M059J (cell line): ENCODE measurements at places on chromosomes 13 and 19. TPM values are rescaled to one million over a fixed set of nuclear protein-coding genes. Genes with fewer than 3 reads are reported as not detected.

DNA sequence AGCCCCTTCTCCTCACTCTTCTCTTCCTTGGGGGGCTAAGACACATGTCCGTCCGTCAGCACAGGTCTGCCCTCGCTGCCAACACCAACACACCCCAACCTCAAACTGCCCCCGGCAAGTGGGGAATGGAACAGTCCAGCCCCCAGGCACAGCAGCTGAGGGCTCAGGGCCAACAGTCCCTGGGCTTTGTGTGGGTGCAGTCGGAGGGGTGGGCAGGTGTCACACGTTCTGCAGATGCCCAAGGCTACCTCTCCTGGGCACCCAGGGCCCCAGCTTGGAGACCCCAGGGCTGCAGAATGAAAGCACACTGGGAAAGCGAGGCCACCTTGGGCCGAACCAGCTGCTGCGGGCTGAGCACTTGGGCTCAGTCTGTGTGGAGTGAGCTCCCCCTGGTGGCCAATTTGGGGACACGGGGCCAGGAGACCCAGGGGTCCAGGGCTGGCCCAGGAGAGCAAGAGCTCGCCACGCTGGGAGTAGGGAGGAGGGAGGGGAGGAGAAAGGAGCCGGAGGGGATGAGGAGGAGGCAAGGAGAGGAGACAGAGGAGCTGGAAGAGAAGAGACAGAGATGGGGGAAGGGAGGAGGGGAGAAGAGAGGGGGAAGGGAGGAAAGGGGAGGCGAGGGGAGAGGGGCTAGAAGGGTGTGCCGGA lies 14.0 kb upstream of the ATP8B3 start:
- peak; percentile 46 for DNase-seq

- DNase-seq: no peak
These were observed 37.3 kb upstream of the C13orf42 start for GRCh38 chr13:51148223-51148951.

DNA sequence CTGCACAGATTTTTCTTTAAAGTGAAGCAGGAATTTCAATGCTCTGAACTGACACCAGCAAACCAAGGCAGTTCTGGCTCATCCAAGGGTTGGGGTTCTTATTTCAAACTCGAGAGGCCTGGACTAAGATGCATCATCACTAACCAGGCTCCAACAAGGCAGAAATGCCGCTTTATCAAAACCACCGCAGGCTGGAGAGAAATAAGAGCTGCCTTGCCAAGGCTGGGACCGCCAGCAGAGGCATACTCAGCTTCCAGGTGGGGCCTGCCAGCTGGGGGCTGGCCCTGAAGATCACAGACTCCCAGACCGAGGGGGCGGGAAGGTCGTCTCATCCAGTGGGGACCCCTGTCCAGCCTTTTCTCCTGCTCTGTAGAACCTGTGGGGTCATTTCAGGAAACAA lies 37.4 kb upstream of the GAS6 start:
- no peak for DNase-seq

ZNF667 gene
- total RNA-seq: 4.5 and 9.9 TPM in 2 replicates

DNA sequence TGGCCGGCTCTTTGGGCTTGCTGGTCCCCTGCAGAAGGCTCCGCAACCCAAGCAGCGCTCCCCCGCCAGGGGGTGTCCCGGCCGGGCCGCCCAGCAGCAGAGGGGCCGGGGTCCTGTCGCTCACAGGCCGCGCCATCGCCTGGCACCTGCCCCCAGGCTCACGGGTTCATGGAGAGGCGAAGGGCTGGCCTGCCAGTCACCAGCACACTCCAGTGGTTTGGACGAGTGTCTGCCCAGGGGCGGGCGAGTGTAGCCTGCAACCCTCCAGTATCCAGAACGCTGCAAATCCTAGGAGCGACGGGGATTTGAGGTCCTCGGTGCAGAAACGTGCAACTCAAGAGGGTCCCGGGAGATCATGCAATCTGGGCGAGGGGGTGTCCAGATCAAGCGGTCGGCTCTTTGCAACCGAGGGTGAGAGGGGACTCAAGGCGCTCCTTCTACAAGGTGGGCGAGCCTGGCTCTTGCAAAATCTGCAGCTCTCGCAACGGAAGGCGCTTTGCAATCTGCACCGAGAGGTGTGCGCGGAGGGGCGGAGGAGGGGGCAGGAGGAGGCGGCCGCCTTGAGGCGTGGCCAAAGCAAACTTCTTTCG lies at the start of gene DBP:
Gene DBP, minus strand, starts transcription at position 521 of the 590 bp plus-strand sequence. Its CDS starts 385 bp downstream, at position 136.
- DNase-seq: peak; percentile 53

FFAR1 gene
- not detected in 2 replicates for total RNA-seq

SBSN gene
- total RNA-seq: 0.25 and 0.49 TPM in 2 replicates

DNA sequence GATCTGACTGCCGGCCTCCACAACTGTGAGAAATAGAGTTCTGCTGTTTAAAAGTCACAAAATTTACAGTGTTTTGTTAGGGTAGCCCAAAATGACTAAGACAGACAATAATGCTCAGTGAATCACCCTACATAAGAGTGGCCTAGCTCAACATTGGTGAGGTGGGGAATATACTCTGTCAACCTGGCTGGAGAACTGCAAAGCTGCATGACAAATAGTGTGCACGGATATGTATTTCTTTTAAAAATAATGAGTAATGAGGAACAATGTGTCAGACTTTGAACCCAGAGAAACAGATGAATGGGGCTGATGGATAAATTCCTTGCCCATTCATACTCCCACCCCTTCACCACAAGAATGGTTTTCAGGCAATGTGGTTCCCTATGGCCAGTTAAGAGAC lies 372.4 kb downstream of the SUCLA2 start:
- peak; percentile 78 for DNase-seq

TLE6 gene
- total RNA-seq: 0.10 and 2.8 TPM in 2 replicates

TNNT1 gene
- 25.5 and 40.1 TPM in 2 replicates for total RNA-seq

- no peak for DNase-seq
These were observed 1746.2 kb upstream of the PRR20A start for GRCh38 chr13:55394470-55394869.

GRCh38 chr13:47066226-47066625 lies 169.4 kb upstream of the HTR2A start:
- peak; percentile 23 for DNase-seq

CALR3 gene
- total RNA-seq: not detected in 2 replicates

DNA sequence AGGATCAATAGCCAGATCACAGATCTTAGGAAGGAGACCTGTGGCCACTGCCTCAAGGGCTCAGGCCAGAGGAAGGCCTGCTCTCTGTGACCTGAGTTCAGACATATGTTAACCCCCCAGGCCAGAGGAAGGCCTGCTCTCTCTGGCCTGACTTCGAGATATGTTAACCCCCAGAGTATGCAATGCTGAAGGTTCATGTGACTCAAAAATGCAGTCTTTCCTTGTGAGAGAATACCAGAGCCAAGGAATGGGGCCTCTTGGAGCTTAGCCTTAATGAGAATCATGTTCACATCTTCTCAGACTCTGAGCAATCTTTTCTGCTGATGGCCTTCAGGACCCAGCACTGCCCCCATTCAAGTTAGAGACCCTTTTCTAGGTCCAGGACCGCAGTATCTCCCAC lies 36.7 kb downstream of the MBNL2 start:
- no peak for DNase-seq

- no peak for DNase-seq
These were observed 11.1 kb downstream of the DOCK6 start for GRCh38 chr19:11251217-11251616.

DNA sequence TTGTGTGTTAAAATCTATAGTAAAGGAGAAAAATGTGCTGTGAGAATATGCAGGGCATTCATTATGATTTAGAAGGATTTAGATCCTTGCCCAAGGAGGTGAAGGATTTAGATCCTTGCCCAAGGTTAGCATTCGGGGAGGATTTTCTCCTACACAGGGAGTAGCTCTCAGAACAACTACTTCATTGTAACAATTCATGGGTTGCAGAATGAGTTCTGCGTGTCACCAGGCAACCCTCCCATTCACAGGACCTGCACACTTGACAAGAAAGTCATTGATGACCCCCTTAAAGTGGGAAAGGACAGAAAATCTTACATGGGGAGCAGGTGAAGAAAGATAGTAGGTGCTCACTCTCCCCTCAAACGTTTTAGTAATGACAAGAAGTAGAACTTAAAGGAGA lies 167.1 kb upstream of the MAB21L1 start:
- DNase-seq: no peak

DNA sequence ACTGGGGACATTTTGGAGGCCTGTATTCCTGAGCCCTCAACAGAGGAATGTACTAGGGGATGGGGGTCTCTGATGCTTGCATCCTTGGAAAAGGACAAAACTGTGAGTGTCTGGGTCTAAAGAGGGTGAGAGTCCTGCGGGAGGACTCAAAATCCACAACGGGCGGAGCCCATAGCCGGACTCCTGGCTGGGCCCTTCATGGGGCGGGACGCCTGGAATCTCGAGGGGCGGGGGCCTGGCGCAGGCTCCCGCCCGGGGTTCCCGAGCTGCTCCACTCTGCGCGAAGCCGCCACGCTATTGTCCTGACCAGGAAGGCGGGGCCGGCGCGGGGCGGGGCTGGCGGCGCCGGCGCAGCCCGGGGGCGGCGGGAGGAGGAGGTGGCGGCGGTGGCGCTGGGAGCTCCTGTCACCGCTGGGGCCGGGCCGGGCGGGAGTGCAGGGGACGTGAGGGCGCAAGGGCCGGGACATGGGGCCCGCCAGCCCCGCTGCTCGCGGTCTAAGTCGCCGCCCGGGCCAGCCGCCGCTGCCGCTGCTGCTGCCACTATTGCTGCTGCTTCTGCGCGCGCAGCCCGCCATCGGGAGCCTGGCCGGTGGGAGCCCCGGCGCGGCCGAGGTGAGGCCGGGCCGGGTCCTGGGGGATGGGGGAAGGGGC lies at the start of gene APLP1:
Gene APLP1, plus strand, starts transcription at position 403 of the 651 bp plus-strand sequence. Its CDS starts 63 bp downstream, at position 466.
- DNase-seq: peak; percentile 52

- DNase-seq: no peak
These were observed 50.0 kb upstream of the DOCK9 start for GRCh38 chr13:99027661-99028425.

CD79A gene
- 0.12 TPM in 1 of 2 replicates, not detected in the other for total RNA-seq

GRIK5 gene
- 0.07 TPM in 1 of 2 replicates, not detected in the other for total RNA-seq

GRCh38 chr13:50285283-50285682 lies 270.0 kb downstream of the KCNRG start:
- DNase-seq: no peak

DNA sequence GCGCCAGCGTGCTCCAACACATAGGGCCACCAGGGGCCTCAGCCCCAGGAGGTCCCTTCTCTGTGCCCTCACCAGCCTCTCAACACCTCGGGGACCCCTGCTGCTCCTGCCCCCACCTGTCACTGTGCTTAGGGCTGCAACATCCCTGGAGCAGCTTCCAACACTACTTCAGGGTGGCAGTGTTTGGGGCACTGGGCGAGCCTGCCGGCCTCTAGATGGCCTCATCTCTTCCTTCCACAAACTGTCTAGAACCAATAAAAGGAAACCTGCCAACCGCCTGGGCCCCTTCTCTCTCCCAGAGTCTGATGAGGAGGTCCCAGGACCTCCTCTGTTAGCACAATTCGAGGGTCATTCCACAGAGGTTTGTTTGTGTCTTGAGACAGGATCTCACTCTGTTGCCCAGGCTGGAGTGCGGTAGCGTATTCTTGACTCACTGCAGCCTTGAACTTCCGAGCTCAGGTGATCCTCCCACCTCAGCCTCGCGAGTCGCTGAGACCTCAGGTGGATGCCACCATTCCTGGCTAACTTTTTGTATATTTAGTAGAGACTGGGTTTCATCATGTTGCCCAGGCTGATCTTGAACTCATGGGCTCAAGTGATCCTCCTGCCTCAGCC lies 10.1 kb upstream of the SHD start:
- no peak for DNase-seq

NLRP9 gene
- total RNA-seq: not detected in 2 replicates

OXGR1 gene
- total RNA-seq: 0.49 TPM in 1 of 2 replicates, not detected in the other

DNA sequence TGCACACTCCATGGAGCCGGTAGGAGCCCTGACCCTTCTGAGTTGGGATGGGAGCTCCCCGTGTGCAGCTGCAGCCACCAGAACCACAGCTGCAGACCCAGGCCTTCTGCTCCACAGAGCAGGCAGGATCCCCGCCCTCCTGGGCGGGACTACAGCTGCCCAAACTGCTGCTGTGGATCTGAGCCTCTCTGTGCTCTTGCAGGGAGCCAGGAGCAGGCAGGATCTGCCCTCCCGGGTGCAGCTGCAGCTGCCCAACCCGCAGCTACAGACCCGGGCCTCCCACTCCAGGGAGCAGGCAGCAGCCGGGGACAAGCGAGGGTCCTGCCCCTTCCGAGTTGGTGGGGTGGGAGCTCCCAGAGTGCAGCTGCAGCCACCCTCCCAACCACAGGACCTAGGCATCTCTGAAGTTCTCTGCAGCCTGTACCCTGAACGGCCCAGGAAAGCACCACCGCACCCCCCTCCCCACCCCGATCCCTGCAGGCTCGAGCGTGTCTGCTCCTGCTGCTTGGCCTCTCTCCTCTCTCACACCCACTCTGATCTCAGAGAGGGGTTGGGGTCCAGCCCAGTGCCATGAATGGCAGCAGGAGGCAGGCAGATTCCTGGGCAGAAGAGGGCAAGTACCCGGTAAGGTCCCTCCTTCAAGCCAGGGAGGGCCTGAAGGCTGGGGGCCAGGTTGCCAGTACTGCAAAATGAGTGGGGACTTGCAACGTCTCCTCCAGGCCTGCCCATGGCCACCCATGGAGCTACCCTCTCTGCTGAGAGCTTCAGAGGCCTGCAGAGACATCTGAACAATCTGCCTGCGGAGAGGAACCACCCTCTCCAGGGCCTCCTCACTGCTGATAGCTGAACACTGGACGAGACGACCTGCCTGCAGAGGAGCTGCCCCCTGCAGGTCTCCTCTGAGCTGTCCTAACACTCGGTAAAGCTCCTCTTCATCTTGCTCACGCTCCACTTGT lies 16.4 kb upstream of the EMP3 start:
- DNase-seq: no peak

DNA sequence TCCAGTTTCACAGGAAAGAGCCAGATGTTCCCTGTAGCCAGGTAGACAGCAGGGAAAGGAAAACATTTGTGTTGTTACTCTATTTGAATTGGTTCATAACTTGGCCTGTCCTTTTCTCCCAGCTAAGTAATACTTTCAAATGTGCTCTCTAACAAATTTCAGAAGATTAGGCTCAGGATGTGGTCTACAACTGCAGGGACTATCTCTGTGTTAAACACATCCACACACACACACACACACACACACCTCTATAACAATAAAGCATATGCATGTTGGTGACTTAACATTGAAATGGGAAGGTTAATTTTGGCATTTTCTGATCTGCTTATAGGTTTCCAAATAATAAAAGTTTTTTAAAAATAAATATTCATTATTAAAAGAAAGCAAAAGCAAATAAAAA lies 316.0 kb upstream of the ARGLU1 start:
- no peak for DNase-seq

HCST gene
- not detected in 2 replicates for total RNA-seq

DNA sequence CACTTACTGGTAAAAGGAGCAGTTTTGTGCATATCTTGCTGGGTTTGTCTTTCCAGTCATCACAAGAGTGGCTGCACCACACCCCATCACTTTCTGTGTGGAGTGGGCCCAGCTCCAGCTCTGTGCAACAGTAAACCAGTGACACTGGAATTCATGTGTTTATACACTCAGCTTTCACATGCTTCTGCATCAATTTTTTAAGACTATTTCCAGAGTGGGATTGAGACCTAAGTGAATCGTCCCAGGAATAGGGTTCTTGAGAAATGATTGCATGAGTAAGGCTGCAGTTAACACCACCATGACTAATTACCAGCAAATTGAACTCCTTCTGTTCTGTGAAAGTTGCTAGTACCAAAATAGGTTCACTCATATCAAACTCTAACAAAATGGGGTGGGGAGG lies 5.3 kb upstream of the CFAP97D2 start:
- no peak for DNase-seq

- DNase-seq: peak; percentile 77
These were observed 436.2 kb upstream of the SLITRK5 start for GRCh38 chr13:87234981-87235380.

GRCh38 chr13:72462726-72463125 lies 264.7 kb downstream of the MZT1 start:
- peak; percentile 14 for DNase-seq

C1QTNF9 gene
- total RNA-seq: not detected in 2 replicates

GRCh38 chr13:59391696-59392095 lies 772.0 kb downstream of the DIAPH3 start:
- peak; percentile 69 for DNase-seq
